Myocyte (in vitro differentiated cells): ENCODE measurements at places on chromosomes 13 and 19.

DNA sequence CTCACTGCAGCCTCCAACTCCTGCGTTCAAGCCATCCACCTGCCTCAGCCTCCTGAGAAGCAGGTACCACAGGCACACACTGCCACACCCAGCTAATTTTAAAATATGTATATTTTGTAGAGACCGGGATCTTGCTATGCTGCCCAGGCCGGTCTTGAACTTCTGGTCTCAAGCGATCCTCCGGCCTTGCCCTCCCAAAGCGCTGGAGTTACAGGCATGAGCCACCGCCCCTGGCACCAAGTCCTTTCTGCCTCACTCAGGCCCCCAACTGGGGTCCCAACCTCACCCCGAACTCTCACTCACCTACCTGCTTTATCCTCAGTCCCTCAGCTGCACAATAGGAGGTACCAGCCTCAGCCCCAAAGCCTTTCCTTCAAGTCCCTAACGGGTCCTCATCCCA, 635 bp upstream of the COL5A3 start:
- DNase-seq, result no peak

GRCh38 chr13:20311596-20311995, 79.5 kb upstream of the GJB6 start:
- no peak for DNase-seq

DNA sequence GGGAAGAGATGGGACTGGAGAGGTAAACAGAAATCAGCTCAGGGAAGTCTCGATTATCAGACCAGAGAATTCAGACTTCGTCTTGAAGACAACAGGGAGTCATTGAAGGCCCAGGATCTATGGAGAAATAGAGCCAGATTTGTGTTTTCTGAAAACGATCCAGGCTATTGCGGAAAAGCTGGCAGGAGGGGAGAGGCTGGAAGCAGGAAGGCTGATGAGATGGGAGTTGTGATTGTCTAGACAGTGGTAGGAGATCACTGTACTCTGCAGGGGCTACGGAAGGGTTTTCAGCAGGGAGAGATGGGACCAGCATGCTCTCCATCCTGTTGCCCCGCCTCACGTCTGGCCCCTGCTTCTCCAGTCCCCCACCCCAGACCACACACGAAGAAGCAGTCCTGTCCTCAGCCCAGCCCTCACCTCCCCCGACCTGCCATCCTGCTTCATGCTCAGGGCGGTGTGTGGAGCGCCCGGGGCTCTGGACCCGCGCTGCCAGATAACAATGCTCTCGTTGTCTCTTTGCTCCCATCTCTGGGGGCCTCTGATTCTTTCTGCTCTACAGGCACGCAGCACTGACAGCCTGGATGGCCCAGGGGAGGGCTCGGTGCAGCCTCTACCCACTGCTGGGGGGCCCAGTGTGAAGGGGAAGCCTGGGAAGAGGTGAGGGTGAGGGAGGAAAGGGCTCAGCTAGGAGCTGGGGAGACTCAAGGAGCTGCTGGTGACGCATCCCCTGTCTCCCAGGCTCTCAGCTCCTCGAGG, 1.9 kb downstream of the ARHGAP33 start:
- no peak for DNase-seq

DNA sequence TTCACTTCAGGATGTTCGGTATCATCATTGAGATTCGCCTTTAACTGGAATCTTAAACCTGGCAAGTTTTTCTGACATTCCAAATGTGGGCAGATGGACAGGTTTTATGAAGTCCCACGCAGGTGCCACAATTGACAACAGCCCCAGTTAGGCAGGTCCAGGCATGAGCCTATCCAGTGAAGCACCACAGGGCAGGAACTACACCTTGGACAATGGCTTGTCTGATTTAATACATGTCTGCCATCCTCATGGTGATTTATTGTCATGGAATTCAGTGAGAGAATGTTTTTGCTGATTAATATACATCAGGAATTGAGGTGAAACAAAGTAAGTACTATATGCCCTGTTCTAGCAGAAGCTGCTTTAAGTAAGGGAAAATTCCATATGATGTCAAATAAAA, 10.2 kb upstream of the TPP2 start:
- no peak for DNase-seq

DNA sequence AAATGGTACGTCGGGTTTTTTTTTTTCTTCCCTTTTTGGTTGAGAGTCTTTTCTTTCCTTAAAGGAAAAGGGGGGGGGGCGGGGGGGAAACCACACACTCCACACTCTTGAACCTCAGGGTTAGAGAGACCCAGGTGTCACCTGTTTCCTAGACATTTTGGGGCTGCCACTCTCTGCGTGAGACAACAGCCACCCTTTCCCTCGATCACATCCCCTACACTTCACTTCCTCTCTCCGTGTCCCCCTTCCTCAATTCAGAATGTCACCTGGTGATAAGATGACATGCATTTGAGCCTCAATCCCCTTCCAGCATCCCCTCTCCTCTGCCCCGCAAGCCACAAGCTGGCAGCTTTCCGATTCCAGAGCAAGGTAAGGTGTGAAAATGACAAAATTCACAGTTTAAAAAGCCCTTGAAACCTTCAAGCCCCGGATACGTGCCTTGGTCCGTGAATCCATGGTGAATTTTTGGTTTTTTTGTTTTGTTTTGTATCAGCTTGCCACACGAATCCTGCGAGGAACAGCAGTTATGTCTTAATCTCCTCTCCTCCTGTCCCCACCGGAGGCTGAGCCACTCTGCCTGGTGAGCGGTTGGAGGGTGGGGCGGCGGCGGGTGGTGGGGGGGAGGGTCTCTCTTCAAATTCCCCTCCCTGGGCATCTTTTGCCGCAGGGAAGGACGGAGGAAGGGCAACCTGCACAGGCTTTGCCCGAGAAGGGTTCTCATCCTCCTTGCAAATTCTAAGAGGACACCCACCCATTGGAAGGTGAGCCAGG, 4.2 kb downstream of the PTPRS start:
- no peak for DNase-seq
